ENCODE measurements at places on chromosomes 1 and 21. TPM values are rescaled to one million over a fixed set of nuclear protein-coding genes. Genes with fewer than 3 reads are reported as not detected.

DNA sequence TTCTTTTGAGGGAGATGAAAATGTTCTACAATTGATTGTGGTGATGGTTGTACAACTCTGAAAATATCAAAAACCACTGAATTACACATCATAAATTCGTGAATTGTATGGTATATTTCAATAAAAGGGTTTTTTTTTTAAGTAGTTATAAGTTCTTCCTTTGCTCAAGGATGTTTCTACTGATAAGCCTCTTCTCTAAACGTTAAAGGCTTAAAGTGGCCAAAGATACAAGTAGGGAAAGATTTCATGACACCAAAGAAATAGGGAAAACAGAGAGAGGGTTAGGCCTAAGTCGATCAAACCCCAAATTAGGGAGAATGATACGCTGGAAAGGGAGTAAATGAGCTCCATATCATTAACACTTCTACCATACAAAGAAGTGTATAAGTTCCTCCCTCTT is 4.1 kb downstream of the KDM5B start:
- no peak for DNase-seq

Gene C8B
- total RNA-seq, result not detected

Gene TAL1
- total RNA-seq, result 3.8 TPM

DNA sequence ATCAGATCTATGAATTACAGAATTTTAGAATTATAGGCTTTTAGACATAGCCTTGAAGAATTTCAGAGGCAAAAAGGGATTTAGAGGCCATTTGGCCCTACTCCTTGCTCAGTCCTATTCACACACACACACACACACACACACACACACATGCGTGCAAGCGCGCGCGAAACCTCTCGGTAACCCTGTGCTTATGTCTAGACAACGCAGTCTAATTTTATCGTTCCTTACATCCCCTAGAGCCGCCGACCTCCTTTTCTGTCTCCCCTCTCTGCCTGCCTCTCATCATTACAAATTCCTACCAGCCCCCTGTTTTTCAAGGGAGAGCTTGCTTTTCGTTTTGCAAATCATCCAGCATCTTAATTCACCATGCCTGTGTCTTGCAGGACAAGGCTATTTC is 252.1 kb downstream of the FOXD2 start:
- no peak for DNase-seq

Gene CD53
- 12.3 TPM for total RNA-seq

- DNase-seq, result no peak
These were observed 23.1 kb upstream of the C1orf198 start for GRCh38 chr1:230891413-230891812.

GRCh38 chr1:60222360-60223115 is 149.0 kb upstream of the C1orf87 start:
- no peak for DNase-seq

Gene PRUNE1
- total RNA-seq, result 41.3 TPM

GRCh38 chr1:206691604-206692003 is 6.9 kb downstream of the MAPKAPK2 start:
- peak; percentile 50 for DNase-seq

DNA sequence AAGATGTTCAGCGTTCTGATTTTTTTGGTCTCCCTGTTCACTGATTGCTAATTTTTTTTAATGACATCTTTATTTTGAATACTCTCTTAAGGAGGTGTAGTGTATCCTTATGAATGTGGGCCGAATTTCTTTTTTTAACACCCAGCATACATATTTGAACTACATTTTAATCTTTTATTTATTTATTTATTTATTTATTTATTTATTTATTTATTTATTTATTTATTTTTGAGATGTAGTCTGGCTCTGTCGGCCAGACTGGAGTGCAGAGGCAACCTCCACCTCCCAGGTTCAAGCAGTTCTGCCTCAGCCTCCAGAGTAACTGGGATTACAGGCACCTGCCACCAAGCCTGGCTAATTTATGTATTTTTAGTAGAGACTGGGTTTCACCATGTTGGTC is 15.1 kb downstream of the ZBTB8A start:
- no peak for DNase-seq

Gene ERVH48-1
- total RNA-seq, result not detected

DNA sequence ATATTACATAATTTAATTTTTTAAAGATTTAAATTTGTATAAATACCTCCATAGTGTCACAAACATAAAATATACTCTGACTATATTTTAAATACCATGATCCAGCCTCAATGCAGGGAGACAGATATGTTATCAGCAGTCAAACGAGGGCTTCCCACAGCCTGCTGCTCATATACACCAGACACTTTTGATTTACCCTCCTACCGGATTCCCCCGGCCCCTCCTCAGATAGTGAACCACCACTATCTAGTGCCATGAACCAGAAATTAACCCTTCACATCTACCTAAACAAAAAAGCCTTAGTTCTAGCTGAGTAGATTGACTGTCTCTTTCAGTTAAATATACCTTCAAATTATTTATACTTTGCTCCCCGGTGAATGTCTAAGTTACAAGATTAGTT is 52.4 kb upstream of the C1orf53 start:
- no peak for DNase-seq

DNA sequence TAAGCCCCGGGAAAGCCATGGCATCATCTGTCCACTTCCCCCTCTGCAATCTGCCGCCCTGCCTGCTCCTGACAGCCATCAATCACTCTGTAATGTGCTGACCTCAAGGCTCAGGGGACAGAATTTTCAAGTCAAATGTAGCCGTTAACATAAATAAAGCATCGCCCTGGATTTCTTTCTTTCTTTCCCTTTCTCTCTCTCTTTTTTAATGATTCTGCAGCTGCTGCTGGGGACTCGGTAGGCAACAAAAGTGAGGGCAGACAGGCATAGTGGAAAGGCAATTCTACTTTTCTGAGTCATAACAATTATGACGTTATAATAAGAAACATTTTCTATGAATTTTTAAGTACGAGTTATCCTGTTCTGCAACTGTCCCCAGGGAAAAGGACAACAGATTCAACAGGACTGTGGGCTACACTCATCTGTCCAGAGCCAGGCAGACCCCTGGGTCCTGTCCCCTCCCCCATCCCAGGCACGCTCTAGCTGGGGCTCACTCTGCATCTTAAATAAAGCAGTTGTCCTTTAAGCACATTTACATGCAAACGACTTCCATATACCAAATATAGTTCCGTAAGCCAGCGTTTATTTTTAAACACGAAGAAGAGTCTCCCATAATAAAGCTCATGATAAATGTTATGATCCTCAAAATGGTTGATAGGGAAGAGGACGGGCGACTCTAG is 78.7 kb downstream of the SSBP3 start:
- no peak for DNase-seq

DNA sequence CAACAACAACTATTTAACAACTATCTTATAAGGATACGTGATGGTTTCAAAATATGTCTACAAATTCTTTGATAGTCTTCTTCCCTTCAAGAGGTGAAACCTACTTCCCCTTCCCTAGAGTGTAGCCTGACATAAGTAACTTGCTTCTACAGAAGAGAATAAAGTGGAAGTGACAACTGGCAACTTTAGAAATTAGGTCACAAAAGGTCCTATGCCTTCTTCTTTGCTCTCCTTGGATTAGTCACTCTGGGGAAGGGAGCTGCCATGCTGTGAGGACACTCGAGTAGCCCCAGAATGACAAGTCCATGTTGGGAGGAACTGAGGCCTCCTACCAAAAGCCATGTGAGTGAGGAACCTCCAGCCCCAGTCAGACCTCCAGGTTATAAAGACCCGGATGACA is 19.2 kb downstream of the EFCAB14 start:
- no peak for DNase-seq

DNA sequence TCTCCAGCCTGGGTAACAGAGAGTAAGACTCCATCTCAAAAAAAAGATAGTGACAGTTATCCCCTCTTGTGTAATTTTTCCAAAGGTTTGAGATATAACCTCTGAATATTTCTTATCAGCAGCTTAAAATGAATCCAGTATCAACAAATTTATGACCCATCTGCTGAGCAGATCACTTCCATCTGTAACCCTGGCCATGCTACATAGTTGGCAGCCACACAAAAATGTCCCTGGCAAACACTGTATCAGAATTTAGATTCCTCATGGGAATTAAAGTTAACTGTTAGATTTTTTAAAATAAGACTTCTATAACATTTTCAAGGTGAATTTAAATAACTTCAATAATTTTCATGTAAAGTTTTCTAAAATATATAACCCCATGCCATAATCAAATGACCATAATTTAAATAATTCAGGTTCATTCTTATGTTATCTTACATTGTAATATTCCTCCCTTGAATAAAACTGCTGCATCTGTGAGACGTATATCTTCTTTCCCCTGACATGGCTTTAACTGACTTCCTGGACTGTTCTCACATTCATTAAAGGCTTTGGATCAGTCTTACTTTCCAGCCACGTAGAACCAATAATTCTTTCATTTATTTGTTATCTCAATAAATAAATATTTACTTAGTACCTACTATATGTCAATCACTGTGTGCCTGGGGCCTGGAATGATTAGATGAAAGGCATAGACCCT is 5.3 kb upstream of the PRPF38B start:
- DNase-seq, result no peak

Gene C1QC
- 110 TPM for total RNA-seq

Gene FAM72D
- 0.32 TPM for total RNA-seq

DNA sequence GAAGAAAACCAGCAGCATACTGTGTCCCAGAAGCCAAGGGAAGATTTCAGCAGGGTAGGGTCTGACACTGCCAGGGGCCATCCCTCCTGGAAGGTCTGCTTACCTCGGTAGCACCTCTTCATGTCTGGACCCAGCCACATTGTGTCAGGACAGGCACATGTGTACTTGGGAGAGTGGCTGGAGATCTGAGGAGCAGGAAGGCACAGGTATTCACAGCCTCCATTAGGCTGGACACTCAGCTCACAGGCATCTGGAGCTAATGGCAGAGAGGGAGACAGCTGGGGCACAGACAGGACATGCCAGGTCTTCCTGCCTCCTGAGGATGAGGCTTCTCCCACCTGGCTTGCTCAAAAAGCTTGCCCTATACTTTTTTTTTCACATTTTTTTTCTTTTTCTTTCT is 19.9 kb upstream of the MAGOH start:
- no peak for DNase-seq

DNA sequence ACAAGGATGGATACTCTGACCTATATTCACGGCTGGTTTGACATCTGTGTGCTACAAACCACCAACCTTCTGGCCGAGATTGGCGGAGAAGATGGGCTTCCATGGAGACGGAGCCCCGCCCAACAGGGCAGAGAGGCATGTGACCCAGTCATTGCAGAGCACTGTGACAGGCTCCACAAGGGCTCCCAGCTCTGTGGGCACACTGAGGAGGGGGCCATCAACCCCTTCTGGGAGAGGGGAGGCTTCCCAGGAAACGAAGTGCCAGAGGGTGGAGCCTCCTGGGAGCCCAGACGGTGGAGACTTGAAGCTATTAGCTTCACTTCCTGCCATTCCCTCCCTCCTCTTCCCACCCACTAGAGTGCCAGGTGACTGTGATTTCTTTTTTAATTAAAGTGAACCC is 71.6 kb upstream of the IFFO2 start:
- no peak for DNase-seq

DNA sequence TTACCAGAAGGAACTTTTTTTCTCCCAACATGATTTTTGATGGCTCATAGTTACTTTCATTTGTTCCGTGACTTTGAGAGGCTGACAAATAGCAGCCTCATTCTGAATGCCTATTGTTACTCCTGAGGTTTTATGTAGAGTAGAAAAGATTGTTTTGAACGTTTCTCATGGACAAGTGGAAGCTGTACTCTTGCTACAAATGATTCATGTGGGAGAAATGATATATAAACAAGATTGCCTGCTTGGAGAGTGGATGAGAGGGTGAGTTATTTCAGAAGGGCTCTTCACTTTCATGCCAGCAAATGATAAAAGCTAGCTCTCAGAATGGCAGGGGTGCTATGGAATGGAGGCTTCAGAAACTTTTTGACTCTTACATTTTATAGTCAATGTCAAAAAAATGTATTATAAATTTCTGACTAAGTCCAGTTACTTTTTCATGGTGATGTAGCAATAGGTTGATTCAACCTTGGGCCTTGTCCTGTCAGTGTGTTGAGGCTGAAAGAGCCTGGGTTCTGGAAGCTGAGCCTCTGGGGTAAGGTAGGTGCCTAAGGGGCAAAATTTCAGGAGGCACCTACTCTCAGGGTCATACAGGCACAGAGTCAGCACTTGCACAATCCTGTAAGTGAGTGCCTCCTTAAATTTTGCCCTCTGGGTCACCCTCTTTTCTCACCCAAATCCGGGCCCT is 19.4 kb downstream of the JUN start:
- DNase-seq, result no peak

DNA sequence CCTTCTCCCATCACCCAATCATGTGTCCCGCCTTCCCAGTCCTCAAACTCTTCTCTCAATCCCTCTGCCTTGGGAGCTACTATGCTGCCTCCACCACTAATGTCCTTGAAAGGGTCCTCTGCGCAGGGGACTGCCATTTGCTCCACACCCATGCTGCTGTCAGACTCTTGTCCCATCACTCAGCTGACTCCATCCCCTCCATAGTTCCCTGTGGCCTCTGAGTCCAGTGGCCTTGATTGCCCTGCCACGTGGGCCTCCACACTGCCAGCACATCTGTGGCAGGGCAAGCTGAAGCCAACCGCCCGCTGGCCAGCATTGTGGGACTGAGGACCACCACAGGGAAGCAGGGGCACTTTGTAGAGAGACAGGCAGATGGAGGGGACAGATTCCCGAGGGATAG is 1.3 kb upstream of the TNNT2 start:
- DNase-seq, result peak; percentile 78

DNA sequence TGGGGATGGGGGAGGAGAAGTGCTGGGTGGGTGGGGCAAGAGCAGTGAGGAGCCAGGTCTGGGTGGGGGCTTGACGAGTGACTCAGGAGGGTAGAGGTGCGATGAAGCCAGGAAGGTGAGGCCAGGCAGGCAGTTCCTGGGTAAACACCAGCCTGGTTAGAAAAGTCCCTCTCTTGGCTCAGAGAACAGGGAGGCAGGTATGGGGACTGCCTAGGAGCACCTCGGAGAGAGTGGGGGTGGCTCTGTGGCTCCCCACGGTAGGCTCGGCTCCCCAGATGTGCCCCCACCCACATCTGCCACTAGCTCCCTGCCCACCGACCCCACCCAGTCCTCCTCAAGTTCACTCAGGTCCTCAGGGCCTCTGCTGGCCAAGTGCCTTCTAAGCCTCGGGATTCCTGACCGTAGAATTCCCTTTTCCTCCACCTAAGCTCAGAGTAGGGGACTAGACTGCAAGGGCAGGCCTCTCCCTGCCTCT is 1.2 kb downstream of the HSPG2 start:
- DNase-seq, result no peak

GRCh38 chr21:37381883-37382585 is 15.5 kb downstream of the DYRK1A start:
- DNase-seq, result no peak

Gene GNAT2
- total RNA-seq, result not detected

Gene GBP2
- 11.1 TPM for total RNA-seq

Gene PRAMEF17
- total RNA-seq, result not detected

DNA sequence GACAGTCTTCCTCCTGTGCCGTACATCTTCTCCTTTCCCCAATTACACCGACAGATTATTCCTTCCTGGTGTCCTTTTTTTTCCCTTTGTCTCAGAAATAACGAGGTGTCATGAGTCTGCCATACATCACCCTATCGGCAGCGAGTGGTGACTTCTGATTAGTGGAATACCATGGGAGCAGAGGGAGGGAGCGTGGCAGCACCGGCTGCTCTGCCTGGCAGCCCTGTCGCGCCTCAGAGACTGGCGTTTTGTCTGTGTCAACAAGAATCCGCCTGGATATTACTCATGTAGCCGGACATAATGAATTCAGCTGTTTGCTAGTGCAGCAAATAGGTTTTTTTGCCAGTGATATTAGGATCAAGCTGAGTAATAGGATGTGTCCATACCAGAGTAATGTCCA is 51.8 kb downstream of the UTP25 start:
- no peak for DNase-seq

- no peak for DNase-seq
These were observed 368.7 kb upstream of the ADGRL2 start for GRCh38 chr1:81432059-81432458.

GRCh38 chr1:185917646-185918045 is 183.5 kb downstream of the HMCN1 start:
- no peak for DNase-seq

Measured in Right ventricle myocardium superior (tissue), 1 donor.